ENCODE measurements at places on chromosomes 5 and 9.

DNA sequence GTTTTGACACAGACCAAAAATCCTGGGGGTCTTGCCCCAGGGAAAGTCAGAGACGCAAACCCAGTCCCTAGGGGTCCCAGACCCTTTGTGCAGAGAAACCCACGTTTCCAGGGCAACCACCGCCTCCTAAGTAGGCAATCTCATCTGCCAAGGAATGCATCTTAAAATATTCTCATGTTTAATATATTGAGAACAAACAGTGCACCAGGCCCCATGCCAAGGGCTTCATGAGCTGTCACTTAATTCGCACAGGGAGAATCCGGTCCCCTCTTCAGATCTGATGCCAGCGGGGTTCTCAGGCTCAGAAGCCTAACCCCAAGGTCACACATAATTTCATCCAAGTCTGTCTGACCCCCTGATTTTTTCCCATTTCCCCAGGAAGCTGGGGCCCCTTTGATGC is 28.8 kb downstream of the CPLX2 start:
- DNase-seq = no peak

- DNase-seq = no peak
Measured at GRCh38 chr5:112996830-112997374, 20.3 kb downstream of the DCP2 start.

GRCh38 chr5:87029951-87030350 is 237.7 kb upstream of the RASA1 start:
- no peak for DNase-seq

DNA sequence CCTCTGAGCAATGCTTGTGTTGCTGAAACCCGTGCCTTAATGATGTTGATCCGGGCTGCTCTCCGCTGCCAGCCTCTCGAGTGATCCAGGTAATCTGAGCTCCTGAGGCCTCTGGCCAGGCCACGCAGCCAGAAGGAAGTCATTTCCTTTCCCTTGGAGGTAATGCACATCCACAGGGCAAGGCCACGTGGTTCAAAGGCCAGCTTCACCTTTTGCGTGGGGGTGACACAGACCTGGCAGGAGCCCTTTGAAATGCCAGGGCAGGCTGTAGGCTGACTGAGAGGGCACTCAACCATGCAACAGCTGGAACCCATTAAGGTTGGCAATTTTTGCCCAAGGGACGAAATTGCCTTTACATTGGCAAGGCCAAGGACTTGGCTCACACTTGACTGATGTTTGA is 80.4 kb downstream of the LIX1 start:
- DNase-seq = no peak

DNA sequence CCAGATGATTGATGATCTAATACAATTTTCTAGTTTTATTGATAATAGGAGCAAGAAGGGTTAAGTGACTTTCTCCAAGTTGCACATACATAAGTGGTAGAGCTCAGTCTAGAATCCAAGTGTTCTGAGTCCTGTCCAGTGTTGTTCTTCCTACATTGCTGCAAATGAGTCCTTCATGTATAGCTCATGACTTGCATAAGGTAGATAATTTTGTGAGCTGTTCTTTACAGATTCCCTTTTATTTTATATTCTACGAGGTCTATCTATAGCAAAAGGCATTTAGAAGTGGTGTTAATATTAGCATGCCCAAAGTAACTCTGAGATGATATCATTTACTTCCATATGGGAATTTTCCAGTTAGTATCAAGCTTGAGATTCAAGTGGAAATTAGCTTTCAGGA is 20.0 kb downstream of the MRPS30 start:
- no peak for DNase-seq

- DNase-seq = no peak
Measured at GRCh38 chr5:79227484-79228025, 8.4 kb upstream of the JMY start.

GRCh38 chr5:33939556-33940262 is 3.5 kb downstream of the RXFP3 start:
- DNase-seq = no peak

- DNase-seq = no peak
Measured at GRCh38 chr9:5561828-5562488, 51.6 kb downstream of the PDCD1LG2 start.

- no peak for DNase-seq
Measured at GRCh38 chr5:151100681-151101080, 19.8 kb upstream of the TNIP1 start.

- DNase-seq = no peak
Measured at GRCh38 chr5:50855001-50855400, 188.6 kb downstream of the PARP8 start.

GRCh38 chr9:20640331-20641187 is 18.3 kb upstream of the MLLT3 start:
- DNase-seq = peak; percentile 94

- no peak for DNase-seq
Measured at GRCh38 chr5:79107020-79107796, 4.4 kb upstream of the BHMT start.

DNA sequence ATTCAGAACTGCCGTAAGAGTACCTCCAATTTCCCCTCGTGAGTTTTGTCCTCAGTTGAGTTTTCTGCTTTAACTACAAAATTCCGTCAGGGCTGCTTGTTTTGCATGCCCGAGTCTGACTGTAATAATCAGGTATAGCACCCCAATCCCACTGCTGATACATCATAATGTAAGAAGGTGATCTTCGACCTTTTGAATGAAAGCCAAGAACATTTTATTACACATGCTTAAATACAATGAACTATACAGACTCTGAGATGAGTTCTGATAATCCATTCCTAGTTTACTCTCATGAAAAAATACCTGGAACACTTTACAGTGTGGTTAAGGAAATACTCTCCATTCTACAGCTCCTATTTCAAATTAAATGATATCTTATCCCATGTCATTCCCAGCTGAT is 49.2 kb upstream of the TSLP start:
- no peak for DNase-seq

DNA sequence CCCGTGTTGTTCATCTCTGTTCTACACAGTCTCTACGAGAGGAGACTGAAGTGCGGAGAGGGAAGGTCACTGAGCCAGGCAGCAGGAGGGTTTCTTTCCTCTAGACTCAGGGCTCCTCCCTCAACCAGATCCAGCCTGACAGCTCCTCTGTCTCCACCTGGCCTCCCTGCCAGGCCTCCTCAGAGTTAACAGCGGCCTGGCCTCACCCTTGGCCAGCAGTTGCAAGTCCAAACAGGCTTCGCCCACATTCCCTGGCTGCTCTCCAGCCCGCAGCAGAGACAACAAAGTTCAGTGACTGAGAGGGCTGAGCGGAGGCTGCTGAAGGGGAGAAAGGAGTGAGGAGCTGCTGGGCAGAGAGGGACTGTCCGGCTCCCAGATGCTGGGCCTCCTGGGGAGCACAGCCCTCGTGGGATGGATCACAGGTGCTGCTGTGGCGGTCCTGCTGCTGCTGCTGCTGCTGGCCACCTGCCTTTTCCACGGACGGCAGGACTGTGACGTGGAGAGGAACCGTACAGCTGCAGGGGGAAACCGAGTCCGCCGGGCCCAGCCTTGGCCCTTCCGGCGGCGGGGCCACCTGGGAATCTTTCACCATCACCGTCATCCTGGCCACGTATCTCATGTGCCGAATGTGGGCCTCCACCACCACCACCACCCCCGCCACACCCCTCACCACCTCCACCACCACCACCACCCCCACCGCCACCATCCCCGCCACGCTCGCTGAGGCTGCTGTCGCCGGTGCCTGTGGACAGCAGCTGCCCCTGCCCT is at the start of gene HRCT1:
TSS of gene HRCT1 (plus strand) at position 291 of the 768 bp plus-strand sequence. CDS start at position 377, 86 bp downstream.
- DNase-seq = peak; percentile 67

DNA sequence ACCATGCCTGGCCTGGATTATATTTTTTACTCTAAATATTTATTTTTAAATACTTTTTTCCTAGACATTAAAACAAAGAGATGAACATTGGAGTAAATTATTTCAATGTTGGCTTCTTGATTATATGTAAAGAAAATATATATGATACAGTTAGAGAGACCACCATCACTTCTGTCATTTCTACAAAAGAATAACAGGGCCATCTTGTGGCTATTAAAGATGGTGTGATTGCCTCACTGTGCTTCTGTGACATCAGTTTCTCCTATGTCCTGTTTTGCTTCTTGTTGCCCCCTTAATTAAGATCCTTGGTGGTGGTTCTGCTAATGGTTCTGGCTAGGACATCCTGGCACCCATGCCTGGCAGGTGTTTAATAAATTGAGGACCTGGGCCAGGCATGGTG is 32.9 kb downstream of the NDFIP1 start:
- DNase-seq = no peak

DNA sequence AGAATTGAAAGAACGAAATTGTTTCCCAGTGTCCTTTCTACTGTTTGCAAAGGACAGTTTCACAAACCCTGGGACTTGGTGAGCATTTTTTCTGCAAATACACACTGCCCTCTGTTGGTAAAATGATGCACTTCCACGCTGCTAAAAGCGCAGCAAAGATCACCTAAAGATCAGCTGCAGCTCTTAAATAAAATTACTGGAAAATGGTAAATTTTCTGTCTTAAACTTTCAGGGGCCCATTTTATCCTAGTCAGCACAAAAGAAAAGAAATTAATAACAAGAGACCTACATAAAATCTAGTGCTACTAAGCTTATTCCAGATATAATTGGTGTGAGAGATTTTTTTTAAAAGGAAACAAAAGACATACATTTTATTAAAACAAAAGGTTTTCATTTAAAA is 566.0 kb downstream of the CAAP1 start:
- peak; percentile 52 for DNase-seq

GRCh38 chr5:30347858-30348257 is 845.6 kb upstream of the CDH6 start:
- no peak for DNase-seq

DNA sequence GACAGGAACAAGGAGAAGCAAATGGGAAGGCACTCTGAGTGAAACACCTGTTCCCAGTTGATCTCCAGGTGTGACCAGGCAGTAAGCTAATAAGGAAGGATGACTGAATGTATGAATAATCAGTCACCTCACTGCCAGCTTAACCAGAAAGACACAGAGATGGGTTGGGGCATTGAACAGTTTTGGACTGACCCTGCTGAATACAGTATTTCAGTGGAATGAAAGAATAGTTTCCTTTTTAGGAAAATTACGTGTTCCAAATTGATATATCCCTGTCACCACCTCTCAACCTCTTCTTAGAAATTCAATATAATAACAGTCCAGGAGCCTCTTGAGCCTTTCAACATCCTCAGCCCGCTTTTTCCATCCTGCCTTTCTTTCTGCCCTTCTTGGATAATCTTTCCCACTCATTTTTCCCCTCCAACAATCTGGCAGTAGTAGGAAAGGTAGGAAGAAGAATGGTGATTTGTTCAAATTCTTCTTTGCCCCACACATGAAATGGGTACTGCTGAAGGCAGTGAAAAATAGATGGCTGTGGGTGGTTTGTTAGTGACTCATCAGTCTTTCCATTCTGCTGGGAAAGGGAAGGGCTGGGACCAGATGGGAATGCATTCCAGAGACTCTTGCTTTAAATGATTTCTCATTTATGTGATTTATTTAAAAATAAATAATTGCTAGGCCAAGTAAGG is 117.9 kb downstream of the ZSWIM6 start:
- peak; percentile 22 for DNase-seq

DNA sequence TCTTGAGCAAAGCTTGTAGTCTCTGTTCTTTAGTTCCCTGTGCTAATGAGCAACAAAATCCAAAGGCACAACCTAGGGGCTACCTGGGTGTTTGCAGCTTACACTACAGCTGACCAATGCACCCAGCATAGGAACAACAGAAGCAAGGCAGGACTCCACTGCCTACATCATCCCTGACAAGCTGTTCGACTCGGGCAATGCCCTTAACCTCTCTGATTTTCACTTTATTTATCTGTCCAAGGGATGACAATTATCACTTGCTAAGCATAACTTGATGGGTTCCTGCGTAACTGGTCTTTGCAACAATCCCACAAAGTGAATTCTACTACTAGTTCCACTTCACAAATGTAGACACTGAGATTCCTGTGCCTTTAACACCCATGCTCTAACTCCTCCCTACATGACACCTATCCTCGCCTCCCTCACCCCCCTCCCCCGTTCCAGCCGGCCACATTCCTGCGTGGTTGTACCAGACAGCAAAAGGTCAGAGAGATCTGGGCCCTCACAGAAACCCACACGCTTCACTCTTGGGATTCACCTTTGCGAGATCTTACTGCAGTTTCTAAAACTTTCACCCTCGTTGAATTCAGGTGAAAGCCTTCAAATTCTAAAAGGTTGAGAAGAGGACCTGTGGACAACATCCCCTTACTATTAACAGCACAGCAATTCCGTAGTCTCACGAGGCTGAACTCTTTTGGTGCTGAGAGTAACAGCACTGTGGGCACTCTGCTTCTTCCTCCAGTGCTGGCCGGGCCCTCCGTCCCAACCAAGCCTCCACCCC is 995 bp downstream of the IPPK start:
- peak; percentile 16 for DNase-seq

GRCh38 chr5:80275347-80275746 is 19.5 kb upstream of the SERINC5 start:
- DNase-seq = peak; percentile 35

DNA sequence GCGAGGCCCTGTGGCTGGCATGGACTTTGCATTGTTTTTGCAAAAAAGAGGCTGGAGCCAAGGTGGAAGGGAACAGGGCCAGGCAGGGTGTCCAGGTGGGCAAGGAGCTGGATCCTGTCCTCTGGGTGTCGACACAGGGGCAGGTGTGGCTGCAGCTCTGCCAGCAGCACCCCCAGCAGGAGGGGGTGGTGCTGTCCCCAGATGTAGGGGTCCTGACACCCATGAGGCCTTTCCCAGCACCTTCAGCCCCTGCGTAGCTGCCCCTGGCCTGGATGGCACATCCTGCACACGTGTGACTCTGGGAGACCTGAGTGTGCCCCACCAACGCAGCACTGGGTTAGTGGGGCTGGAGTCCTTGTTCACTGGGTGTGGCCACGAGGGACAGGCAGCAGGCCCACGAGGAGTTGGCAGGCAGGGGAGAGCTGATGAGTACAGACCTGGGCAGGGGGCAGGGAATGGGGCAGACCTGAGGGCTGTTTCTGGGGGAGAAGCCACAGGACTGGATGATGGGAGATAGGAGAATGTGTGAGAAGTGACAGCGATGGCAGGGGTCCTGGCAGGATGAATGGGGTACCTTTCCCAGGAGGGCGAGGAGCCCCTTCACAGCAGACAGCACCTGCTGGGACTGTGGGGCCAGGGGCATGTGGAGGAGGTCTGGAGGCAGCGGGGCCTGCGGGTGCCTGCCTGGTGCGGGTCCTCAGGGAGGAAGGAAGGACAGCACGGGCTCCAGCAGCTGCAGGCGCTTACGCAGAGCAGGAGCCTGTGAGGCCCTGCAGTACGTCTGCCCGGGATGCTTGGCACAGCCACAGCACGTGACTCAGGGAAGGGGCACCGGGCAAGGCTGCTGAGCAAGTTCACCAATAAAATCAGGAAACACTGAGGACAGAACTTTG is 3.6 kb upstream of the RASGEF1C start:
- DNase-seq = no peak

- peak; percentile 62 for DNase-seq
Measured at GRCh38 chr9:89676281-89676680, 71.5 kb downstream of the GADD45G start.

All from G401 (cell line).